Brain microvascular endothelial cell (primary cell): ENCODE measurements at places on chromosomes 7 and 10.

DNA sequence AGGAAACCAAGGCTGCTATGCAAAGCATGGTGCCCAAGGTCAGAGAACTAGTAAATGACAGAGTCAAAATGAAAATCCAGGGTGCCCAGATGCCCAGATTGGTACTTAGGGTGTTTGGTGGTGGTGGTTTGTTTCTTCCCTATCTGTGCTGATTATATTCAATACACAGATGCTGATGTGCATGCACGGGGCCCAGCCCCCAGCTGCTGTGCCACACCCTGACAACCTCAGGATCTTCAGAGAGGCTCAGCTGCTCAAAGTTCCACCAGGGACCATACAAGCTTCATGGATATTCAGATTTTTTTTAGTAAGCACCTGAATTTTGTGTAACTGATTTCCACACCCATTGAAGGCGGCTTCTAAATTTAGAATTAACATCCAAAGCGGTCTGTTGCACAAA lies 75.6 kb downstream of the KCNMA1 start:
- no peak for DNase-seq

DNA sequence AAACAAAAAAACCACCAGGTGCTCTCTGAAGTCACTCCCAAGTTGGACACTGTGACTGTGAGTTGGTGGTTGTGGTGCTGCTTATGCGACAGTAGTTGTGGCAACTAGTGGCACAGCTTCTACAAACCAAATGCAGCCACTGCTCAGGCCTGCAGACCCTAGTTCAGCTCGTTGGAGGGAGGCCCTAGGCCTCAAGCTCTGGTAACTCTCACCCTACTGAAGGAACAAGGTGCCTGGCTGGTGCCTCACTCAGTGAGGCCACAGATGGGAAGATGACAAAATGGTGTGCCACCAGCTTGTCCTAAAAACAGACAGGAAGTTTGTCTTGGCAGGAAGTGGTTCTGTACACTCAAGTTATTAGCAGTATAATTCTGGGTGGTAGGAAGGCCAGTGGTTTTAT lies 45.3 kb upstream of the RAPGEF5 start:
- no peak for DNase-seq

- DNase-seq: no peak
These were observed 314.2 kb downstream of the ADRA2A start for GRCh38 chr10:111390813-111391563.

DNA sequence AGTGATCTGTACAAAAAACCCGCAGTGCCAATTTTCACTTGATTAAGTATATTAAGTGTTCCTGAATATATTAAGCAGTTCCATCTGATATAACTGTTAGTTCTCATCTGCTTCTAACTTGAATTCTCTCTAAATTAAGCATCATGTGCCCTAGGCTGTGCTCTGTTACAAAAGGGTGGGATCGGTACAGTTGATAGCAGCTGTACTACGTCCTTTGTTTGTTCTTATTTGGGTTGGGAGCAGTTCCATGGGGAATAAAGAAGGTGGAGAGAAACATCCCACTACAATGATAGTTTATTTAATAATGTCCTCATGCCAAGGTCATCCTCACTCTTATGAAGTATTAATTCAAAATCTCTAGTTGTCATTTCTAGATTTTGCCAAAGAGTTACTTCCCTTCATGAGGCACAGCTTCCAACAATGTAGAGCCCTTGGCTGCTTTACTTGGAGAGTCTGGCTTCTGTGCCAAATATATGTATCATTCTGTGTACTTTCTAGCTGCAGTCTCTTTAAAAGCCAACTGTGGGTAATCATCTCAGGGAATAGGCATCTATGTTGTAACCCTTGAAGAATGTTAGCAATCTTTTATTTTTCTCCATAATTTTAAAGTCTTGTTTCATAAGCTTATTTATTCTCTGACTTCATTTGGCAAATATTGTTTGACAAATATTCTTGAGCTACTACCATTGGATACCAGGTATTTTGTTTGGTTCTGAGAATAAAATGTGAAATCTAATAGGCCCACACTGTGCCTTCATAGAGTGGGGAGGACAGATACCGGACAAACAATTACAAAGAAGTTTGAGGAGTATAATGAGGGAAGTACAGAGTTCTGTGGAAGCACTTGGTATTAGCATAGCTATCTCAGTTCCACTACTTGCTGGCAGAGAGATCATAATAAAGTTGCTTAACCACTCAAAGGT lies 22.4 kb upstream of the AHR start:
- DNase-seq: peak; percentile 86

- DNase-seq: no peak
These were observed 83.4 kb upstream of the LRRC18 start for GRCh38 chr10:49023071-49023470.

- DNase-seq: no peak
These were observed 4.1 kb downstream of the LBX1 start for GRCh38 chr10:101224910-101225823.

GRCh38 chr7:67267914-67268313 lies 271.3 kb downstream of the TYW1 start:
- DNase-seq: no peak

DNA sequence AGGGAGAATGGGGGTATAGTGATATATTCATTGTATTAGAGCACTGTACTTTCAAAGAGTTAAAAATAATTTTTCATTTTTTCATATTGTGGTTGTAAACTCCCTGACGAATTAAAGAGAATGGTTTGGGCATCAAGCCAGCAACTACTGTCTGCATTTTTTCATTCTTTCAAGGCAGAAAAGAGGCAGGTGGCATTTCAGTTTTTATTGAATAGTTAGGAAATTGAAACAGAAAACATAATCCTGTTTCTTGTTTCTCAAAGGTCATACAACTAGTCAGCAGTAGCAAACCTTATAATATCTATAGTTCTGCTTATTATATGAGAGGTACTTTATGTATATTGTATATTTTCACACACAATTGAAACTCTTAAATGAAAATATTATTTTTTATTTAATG lies 303.9 kb upstream of the KCND2 start:
- DNase-seq: no peak

DNA sequence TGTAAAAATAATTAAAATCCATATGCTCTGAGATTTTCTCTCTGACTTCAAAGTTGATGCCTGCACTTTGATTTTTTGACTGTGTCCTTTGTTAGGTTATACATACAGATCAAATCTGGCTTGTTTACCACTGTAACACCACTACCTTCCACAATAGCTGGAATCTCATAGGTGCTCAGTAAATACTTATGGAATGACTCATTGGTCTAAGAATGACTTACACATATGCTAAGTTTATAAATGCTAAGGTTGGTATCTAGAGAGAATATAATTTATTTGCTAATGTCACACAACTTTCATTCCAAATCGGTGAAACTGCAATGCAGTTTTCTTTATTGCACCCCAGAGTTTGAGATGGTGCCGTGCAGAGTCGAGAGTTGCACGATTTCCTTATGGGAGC lies 578.5 kb downstream of the SH2D4B start:
- no peak for DNase-seq

- no peak for DNase-seq
These were observed 33.7 kb downstream of the DNAJC12 start for GRCh38 chr10:67804395-67804678.

- DNase-seq: no peak
These were observed 139.0 kb downstream of the ELFN1 start for GRCh38 chr7:1809070-1809469.

DNA sequence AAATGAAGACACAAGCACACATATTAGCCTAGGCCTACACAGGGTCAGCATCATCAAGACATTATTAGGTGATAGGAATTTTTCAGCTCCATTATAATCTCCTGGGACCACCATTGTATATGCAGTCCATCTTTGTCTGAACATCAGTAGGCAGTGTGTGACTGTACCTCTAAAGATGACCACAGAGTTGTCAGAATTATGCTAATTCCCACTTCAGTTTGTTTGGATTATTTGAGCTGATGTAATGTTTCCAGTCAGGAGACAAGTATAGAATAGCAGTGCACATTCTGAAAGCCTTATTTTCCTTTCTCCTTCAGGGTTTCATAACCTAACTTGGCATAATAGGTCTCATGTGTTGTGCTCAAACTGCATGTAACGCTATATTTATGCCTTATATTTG lies 306.4 kb downstream of the NXPH1 start:
- DNase-seq: no peak

GRCh38 chr10:89663144-89663543 lies 18.1 kb upstream of the PANK1 start:
- DNase-seq: no peak

- DNase-seq: no peak
These were observed 3.0 kb upstream of the AKR1C3 start for GRCh38 chr10:5091196-5091595.

DNA sequence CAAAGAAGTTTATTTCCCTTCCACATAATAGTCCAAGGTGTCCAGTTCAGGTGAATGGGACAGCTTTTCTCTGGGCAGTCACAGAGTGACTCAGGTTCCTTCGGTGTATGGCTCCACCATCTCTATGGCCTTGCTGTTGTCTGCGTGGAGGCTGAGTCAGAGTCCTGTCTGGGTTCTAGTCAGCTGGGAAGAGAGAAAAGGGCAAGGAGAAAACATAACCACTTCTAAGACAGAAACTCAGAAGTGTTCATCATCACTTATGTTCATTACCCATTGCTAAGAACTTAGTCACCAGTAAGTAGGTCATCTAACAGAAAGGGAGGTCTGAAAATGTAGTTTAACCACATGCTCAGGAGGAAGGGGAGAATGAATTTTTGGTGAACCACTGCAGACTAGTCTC lies 32.4 kb upstream of the CCDC7 start:
- DNase-seq: peak; percentile 92

- no peak for DNase-seq
These were observed 6.4 kb downstream of the OR2F1 start for GRCh38 chr7:143960813-143961610.

DNA sequence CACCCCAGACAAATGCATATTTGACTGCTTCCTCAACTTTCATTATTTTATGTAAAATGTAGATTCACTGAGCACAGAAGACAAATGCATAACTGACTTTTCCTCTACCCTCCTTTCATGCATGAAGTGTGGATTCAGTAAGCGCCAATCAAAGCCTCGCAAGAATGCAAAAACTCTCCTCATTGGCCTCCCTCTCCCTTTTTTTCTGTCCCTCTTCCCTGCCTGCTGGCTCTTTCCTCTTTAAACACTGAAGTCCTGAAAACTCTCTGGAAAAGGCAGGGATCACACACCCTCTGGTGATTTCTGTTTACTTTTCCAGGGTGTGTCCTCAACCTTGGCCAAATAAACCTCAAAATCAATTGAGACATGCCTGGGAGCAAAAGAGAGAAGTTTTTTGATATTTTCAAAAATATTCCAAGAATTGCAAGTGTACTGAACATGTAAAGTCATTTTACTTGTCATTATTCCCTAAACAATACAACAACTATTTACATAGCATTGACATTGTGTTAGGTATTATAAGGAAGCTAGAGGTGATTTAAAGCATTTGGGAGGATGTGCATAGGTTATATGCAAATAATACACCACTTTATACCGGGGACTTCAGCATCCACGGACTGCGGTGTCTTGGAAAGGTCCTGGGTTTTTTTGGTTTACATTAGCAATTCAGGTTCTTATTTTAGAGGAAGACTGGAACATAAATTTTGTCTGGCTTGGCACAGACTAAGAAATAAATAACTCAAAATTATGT lies 71.4 kb downstream of the SEC61G start:
- DNase-seq: no peak

- DNase-seq: no peak
These were observed 342.3 kb downstream of the SUGCT start for GRCh38 chr7:40477094-40477493.

DNA sequence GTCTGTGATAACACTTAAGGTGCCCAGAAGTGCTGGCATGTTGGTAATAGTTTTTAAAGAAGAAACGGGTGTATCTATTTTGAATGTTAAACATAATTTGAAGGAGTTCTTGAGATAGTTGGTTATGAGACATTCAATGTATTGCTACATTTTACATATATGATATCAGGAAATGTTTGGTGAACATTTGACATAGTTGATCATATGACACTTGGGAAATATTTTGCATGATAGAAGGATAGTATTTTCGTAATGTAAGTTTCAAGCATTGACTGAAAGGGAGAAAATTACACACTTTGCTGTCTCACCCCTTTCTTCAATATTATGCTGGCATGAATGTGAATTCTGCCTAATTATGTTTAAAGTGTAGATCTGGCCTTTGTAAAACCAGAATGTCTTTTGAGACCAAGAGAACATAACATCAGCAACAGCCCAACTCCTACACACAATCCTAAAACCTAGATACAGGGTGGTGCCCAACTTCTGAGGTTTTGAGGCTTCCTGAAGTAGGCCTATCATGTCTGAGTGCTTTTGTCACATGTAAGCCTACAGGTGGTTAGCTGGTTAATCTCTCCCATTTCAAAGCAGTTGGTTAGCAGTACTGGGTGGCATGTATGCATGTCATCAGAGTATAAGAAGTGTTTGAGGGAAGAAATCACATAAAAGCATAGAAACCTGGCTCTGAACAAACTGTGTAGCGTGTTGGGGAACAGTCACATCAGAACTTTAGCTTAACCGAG lies 2.1 kb downstream of the ADD3 start:
- no peak for DNase-seq

- DNase-seq: no peak
These were observed 356.9 kb downstream of the DNAJB6 start for GRCh38 chr7:157693521-157694375.

DNA sequence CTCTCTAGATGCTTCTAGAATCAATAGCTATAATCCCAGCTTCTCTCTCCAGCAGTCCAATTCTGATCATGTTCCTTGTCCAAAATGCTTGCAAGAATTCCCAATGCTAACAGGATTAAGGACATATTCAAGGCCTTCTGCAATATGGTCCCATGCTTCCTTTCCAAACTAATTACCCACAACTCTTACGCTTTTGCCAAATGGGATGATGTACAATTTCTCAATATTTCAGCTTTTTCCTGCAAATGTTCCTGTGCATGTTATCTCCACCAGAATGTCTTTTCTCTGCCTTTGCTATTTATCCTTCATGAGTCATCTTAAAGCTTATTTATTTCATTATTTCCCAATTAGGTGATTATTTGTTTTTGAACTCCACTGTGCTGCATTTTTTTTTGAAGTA lies 556.4 kb downstream of the SORCS1 start:
- DNase-seq: no peak

DNA sequence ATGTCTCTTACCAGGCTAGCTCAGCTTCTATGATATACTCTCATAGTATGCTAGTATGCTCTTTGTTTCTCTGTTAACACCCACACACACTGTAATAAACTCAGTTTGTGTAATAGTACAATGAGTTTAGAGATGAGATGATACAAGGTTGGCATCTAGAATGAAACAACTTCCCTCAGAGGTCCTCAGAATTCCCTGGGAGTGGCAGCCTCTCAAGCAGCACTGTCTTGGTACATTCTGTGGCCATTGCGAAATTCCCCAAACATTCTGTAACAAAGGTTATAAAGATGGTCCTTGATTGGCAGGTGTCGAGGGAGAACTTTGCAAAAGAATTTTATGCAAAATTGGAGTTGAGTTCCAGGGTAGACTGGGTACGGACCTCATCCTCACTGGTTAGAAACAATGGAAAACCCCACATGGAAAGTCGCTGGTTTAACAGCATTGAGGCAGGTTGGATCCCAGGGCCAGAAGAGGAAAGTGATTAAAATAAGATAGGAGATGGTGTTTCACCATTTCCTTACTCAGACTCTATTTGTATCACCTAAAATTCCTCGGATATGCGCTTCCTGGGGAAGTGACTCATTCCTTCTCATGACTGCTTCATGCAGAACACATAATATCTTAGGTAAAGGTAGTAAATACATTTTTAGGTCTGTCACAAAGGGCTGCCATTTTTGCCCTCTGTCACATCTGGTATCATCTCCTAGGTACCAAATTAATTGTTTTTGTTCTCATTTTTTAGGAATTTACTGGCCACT lies 657.8 kb downstream of the SORCS1 start:
- peak; percentile 11 for DNase-seq

GRCh38 chr10:80964955-80965614 lies 427.4 kb downstream of the SH2D4B start:
- DNase-seq: no peak

GRCh38 chr10:38054361-38054797 lies 39.8 kb upstream of the ZNF37A start:
- DNase-seq: peak; percentile 21
